CD4-positive, alpha-beta T cell treated with Interleukin-15 for 4 hours (primary cell): ENCODE measurements at places on chromosomes 1 and 21.

DNA sequence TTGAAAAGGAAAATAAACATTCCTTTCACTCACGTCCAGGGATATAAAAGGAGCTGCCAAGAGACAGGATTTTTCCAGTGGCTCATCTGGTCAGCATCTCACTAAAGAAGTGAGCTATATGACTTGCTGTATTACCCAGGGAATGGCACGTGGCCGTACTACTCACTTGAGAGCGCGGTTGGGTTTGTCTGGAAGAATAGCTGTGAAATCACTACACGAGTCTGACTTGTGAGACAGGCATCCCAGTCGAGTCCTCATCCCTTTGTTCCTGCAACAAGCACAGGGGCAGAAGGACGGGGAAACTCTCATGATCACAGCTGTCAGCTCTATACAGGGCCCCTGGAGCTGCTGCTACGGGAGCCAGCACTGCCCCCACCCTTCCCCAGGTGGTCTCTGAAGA, 17.7 kb downstream of the RGS8 start:
- DNase-seq: no peak

GRCh38 chr1:4452701-4453100, 201.7 kb upstream of the AJAP1 start:
- DNase-seq: no peak

- no peak for DNase-seq
These were observed 924 bp downstream of the TMEM240 start for GRCh38 chr1:1539310-1540089.

GRCh38 chr1:186078245-186078644, 296.8 kb downstream of the TPR start:
- DNase-seq: no peak
